ENCODE measurements at places on chromosomes 13 and 19. TPM values are rescaled to one million over a fixed set of nuclear protein-coding genes. Genes with fewer than 3 reads are reported as not detected.

DNA sequence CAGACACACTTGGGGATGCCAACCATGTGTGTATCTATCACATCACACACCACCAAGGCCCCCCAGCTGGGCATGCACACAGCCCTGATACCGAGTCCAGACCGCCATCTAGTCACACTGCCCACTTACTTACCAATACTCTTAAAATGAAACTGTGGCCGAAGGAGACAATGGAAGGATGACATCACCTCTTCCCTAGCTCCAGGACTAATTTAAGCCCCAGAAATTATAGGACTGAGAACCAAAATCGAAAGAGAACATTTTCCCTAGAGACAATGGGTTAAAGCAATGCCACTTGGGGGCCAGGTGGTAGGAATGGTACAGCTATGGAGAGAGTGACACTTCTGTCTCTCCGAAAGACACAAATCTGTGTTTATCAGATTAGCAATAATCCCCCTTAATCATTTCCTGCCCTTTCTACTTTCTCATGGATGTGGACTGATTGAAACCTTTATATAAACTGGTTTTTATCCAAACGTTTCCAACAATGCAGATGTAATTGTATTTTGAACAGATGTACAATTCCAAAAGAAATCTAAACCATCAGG is 663 bp upstream of the GGACT start:
- DNase-seq: no peak

GRCh38 chr13:52884429-52885010 is 36.1 kb upstream of the PCDH8 start:
- no peak for DNase-seq

SYNGR4 gene
- total RNA-seq: 0.31 TPM

DNA sequence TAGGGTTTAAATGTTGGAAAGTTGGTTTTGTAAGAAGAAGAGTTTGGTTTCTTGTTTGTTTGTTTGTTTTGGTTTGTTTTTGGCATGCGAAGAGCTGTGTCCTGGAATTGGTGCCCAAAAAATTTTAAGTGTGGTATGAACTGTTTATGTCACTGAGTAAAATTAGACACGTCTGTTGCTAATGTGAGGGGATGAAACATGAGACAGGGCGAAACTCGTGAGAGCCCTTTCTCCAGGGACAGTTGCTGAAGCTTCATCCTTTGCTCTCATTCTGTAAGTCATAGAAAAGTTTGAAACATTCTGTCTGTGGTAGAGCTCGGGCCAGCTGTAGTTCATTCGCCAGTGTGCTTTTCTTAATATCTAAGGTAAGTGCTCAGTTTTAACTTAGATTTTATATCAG is at the start of gene SGCG:
TSS of gene SGCG (plus strand) at position 269 of the 400 bp plus-strand sequence. CDS start 22,716 bp downstream, outside the sequence.
- DNase-seq: no peak

CPT1C gene
- total RNA-seq: 66.4 TPM

C19orf38 gene
- not detected for total RNA-seq

DNA sequence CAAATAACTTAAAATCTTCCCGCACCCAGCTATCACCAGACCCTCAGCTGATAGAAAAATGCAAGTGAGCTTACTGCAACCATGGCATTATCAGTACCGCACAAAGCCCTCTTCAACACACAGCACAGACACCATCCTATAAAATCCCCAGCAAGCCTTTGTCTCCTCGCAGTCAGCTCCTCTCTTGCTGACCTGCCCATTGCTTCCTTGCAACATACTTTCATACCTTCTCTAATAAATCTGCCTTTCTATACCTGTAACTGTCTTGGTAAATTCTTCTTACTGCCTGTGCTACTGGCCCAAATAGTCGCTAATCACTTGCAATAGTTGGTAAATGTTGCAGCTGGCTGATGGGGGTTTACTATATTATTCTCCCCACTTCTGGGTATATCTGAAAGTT is 43.3 kb upstream of the FARP1 start:
- DNase-seq: no peak

DNA sequence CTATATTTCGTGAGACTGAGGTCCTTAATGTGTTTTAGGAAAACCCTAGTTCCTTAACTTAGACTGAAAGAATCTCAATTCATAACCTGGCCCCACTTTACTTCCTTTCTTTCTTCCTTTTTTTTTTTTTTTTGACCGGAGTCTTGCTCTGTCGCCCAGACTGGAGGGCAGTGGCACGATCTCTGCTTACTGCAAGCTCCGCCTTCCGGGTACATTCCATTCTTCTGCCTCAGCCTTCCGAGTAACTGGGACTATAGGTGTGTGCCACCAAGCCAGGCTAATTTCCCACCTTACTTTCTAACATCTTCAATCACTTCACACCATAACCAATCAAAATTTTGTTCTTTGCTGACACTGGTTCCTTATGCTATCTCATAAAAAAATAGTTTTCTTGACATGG is 2097.0 kb downstream of the PCDH9 start:
- DNase-seq: peak; percentile 62

SPC24 gene
- 51.5 TPM for total RNA-seq

DNA sequence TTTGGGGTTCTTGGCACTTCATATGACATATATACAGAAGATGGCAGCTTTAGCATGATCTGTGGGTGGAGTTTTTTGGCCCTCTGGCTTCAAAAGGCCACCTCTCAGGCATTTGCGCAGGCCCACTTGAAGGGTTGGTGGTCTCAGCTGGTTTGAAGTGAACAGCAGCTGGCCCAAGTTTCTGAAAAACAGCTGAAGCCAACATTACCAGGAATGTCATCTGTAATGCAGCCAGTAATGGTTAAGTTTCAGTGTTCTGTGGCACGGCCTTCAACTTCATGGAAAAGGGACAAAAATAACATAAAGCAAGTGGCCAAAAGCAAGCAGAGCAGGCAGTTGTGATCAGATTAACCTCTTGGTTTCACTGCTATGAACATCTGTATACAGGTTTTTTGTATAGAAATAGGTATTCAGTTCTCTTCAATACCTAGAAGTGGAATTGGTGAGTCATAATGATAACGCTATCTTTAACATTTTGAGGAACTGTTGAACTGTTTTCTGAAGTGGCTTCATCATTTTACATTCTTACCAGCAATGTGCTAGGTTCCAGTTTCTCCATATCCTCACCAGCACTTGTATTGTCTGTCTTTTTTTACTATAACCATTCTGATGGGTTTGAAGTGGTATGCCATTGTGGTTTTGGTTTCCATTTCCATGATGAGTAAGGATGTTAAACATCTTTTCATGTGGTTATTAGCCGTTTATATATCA is 245.4 kb downstream of the SHISA2 start:
- no peak for DNase-seq

CGB2 gene
- total RNA-seq: 0.77 TPM

DNA sequence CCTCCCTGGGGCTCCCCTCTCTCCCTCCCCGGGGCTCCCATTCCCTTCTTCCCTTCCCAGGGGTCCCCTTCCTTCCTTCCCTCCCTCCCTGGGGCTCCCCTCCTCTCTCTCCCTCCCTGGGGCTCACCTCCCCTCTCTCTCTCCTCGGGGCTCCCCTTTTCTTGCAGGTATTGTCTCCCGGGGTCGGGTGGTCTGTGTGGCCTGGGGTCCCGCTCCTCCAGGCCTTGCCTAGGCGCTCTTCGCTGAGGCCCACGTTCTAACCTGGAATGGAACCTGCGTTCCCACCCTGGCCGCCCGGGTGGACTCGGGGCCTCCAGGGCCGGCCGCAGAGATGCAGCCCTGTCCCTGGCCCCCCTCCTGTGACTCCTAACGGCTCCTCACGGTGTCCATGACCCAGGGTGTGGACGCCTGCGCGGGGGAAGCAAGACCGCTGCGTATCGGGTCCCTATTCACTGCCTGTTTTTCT is 940 bp upstream of the DCUN1D2 start:
- no peak for DNase-seq

PINLYP gene
- 11.4 TPM for total RNA-seq

DNA sequence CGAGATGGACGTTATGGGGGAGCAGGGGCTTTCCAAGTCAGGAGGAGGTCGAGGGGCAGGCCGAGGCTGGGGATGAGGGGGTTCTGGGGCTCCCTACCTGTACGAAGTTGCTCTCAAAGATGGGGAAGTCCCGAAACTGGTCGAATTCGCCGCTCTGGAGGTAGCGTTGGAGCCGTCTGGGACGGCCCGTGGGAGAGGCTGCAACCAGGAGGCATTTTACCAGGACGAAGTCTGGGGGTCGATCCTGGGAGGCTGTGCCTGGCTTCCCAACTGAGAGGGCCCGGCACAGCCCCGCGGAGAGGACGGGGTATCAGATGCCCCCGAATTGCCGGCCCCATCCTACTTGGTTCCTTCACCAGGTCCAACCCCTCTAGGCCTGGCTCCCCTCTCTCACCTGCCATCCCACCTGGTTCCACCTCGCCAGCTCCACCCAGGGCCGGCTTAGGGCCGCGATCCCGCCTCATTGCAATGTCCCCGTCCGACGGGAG is 527 bp upstream of the EMC10 start:
- no peak for DNase-seq

DNA sequence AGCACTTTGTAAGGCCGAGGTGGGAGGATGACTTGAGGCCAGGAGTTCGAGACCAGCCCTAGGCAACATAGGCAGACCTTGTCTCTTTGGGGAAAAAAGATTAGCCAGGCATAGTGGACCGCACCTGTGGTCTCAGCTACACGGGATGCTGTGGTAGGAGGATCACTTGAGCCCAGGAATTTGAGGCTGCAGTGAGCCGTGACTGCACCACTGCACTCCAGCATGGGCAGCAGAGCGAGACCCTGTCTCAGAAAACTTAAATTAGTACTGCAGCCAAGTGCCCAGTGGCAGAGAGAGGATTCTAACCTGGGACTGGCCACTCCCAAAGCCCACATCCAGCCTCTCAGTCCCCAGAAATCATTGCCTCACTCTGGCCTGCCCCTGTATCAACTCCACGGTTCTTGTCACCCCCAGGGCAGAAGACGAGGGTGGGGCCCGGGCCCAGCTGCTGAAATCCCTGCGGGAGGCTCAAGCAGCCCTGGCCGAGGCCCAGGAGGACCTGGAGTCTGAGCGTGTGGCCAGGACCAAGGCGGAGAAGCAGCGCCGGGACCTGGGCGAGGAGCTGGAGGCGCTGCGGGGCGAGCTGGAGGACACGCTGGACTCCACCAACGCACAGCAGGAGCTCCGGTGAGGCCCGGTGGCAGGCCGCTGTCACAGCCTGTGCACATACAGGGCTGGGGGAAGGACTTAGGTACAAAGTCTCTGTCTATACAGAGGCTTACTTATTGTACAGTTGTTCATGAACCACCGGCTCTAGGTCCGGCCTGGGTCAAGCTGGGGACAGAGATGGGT is 53.4 kb downstream of the KCNC3 start:
- DNase-seq: no peak

DNA sequence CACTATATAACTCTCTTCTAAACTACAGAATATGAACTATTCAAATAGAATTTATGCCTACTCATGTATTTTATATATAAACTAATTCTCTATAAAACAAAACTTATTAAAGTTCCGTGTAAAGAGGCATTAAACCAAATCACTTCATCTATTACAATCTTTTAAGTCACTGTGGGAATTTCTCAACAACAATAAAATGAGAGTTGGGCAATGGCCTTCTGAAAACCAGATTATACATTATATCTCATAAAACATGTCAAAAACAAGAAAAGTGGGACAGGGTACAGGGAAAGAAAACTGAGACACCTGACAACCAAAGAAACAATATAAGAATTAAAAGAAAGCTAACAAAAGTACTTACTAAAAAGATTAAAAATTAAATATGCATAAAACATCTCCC is 145.2 kb downstream of the DIAPH3 start:
- no peak for DNase-seq

TRPC4 gene
- 18.9 TPM for total RNA-seq

GRCh38 chr19:46428239-46429135 is at the start of gene PNMA8C:
Gene PNMA8C, minus strand, starts transcription at chr19:46428936. Its CDS starts 577 bp downstream, at chr19:46428359.
- peak; percentile 93 for DNase-seq

GRCh38 chr19:39937094-39937720 is 2.8 kb upstream of the FCGBP start:
- DNase-seq: no peak

- no peak for DNase-seq
Observed at GRCh38 chr13:98992355-98992754, 14.5 kb upstream of the DOCK9 start.

KL gene
- total RNA-seq: not detected

- DNase-seq: peak; percentile 94
Observed at GRCh38 chr19:42184401-42184861, 33.0 kb downstream of the DEDD2 start.

DNA sequence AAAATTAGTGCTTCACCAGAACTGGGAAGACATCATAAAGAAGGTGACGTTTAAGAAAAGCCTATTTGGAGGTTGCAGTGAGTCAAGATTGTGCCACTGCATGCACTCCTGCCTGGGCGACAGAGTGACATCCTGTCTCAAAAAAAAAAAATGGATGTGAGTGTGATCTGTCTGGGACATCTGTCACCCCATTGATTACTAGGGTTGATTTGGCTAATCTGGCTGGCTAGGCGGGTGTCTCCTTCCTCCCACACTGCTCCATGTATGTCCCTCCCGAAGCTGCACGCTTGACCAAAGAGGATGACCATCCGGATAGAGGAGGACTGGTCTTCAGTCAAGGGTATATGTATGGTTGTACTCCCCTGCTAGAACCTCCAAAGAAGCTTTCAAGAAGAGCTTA is 2.6 kb downstream of the GTF2F2 start:
- no peak for DNase-seq
